ENCODE measurements at places on chromosomes 5 and 9.

DNA sequence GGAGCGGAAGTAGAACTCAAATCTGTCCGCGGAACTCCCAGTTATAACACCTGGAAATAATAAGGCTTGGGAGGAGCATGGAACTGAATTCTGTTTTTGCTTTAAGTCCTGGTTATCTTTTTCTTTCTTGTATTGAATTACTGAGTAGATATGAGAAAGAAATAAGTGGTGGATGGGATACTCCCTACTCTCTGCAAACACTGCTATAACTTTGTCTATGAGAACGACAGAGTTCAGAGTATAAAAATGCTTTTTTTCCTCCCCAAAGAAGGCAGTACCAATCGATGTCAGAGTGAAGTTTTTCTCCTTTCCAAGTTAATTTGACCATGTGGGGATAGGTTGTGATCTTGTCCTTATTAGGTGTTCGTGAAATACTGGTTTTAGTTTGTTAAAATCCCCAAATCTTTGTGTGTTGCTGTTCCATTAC is 1.2 kb downstream of the RIC1 start:
- no peak for DNase-seq

- DNase-seq, result no peak
Measured at GRCh38 chr9:16461137-16461840, 409.2 kb downstream of the BNC2 start.

DNA sequence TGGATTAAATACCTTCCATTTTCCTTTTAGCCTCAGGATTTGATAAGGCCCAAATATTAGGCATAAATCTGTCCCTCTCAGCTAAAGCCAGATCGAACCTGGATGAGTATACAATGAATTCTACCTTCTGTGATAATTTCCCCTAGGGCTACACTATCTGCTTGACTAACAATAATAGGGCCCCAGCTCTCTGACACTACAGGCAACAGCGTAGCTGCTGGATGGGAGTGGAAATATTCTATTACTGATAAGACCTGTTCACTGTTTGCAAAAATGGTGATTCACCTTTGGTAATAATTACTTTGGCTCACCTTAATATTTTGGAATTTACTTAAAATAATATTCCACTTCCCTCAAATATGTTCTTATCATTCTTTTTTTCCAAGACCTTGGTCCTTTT is 644.2 kb upstream of the SEMA6A start:
- no peak for DNase-seq

DNA sequence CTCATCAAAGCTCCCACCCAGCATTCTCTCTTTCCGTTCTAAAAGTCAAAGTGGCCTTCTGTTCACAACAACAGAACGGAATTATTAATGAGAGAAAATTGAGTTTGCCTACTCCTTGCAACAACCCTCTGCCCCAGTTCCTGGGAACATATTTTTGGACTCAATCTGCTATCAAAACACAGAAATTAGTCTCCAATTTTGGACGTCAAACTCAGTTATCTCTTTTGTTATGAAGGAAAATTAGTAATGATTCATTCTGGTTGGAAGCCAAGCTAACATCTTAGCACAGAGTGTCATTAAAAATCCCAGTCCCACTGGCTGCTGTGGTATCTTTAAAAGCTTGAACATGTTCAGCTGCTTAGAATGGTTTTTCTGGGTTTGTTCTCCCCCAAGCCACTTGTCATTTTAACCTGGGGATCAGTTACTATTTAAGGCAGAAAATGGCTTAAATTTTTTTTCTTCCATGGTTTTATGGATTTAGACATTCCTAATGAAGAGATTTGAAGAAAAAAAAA is 343.2 kb downstream of the TRIM32 start:
- DNase-seq, result no peak

GRCh38 chr5:1792842-1793266 is 6.8 kb downstream of the MRPL36 start:
- peak; percentile 42 for DNase-seq

DNA sequence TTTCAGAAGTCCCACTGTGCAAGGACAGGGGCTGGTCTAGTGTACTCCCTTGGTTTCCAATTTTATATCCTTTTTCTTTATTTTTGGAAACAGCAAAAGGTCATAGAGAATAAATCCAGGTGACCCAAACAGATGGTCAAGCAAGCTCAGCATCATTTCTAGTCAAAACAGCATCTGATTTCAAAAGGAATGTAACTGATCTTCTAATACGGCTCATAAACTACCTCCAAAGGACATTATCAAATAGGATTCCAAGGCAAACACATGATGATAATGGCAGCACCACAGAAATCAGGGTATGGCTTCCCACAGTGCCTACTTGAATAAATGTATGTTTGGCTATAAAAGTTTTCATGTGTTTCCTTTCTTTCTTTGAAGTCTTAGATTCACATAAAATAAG is 57.1 kb downstream of the SUSD1 start:
- no peak for DNase-seq

- no peak for DNase-seq
Measured at GRCh38 chr9:110340306-110340705, 2.6 kb upstream of the TXNDC8 start.
